Iris pigment epithelial cell (primary cell): ENCODE measurements at places on chromosomes 1 and 21.

DNA sequence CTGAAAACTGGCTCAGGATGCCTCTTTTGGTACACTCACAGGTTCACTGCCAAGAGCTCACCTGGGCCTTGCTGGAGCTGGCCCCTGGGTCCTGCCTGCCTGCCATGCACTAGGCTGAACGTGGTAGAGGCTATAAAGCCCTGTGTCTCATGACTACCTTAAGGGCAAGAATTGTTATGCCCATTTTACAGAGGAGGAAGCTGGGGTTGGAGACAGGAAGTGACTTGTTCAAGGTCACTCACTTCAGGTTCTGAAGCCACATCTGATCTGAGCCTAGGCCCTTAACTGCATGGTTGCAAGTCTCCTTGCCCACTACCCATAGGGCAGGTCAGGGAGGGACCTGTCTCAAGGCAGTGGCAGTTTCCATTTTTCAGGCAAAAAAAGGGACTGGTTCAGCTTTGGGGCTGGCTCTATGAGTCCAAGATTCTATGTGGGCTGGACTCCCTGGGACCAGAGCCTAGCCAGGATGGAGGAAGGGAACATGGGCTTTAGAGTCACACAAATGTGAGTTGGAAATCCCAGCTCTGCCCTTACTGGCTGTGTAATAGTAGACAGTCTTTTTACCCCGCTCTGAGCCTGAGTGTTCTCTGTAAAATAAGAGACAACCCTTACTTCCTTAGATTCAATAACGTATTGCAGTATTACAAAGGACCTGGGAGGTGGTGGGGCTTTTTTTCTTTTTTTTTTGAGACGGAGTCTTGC lies 7.8 kb downstream of the STK40 start:
- no peak for DNase-seq

DNA sequence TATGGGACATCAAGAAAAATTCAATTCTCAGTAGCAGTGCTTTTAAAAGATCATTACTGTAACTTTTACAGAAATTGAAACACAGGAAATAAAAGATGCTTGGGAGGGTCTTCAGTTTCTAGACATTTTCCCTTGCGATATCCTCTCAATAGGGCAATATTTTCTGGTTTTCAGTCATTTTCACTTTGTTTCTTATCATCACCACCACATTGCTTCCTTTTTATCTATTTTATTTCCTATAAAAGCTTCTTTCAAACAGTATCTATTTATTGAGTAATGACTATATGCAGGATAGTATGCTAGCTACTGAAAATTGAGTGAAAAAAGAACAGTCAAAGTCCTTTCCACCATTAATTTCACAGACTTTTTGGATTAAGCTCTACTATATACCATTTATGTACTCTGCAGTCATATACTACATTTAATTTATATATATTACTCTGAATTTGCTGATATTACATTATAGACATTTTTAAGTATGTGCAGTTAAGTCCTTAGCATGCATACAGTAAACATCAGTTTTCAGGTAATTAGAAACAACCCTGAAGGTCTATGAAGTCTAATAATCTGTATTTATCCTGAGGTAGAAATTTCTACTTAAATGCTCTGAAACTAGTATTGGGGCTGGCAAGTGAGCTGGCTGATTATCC lies 18.7 kb downstream of the TRMT1L start:
- no peak for DNase-seq

GRCh38 chr1:28359592-28360239 lies 9.8 kb upstream of the PHACTR4 start:
- DNase-seq, result peak; percentile 64

- no peak for DNase-seq
Measured at GRCh38 chr1:213419401-213420030, 368.5 kb downstream of the RPS6KC1 start.

GRCh38 chr1:210440081-210440480 lies 111.4 kb downstream of the HHAT start:
- DNase-seq, result no peak

DNA sequence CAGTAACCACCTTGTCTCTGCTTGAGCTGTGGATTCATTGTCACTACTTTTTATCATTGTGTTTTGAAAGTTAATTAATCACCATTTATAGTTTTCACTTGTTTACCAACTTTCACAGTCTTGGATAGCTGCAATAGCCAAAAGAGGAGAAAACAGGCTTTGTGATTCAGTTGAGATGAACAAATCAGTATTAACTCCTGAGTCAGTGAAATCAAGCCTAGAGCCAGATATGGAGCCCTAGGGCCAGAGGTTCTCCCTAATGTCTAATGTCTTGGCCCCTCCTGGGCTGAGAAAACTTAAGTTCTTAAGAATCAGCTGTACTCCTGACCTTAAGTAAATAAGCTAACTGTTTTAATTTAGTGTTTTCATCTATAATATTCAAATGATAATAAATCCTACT lies 228.8 kb downstream of the DNM3 start:
- DNase-seq, result no peak

DNA sequence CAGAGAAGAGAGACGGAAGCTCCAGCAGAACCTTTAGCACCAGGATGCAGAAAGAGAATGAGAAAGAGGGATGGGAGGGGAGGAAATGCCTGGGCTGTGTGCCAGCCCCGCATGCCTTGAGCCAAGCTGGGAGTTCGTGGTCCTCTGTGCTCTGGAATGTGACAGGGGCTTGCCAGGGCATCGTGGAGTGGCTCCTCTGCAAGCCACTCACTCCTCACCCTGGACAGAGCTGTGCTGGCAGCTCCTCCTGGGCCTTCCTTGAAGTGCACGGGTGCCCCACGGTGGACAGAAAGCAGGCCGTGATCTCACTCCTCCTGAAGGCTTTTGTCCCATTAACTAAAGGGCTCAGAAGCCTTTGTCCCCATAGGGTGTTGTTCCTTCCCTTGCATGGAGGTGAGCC lies 34.8 kb upstream of the PRELP start:
- DNase-seq, result peak; percentile 59

- DNase-seq, result no peak
Measured at GRCh38 chr1:159510229-159510541, 25.6 kb downstream of the OR10J5 start.

DNA sequence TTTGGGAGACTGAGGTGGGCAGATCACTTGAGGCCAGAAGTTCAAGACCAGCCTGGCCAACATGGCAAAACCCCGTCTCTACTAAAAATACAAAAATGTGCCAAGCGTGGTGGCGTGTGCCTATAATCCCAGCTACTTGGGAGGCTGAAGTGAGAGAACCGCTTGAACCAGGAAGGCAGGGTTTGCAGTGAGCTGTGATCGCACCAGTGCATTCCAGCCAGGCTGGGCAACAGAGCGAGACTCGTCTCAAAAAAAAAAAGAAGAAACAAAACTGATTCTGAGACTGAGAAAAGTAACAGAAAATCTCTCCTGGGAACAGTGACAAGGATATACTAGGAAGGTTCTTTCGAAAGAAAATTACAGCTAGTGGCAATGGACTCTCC lies 20.9 kb downstream of the USP48 start:
- no peak for DNase-seq

DNA sequence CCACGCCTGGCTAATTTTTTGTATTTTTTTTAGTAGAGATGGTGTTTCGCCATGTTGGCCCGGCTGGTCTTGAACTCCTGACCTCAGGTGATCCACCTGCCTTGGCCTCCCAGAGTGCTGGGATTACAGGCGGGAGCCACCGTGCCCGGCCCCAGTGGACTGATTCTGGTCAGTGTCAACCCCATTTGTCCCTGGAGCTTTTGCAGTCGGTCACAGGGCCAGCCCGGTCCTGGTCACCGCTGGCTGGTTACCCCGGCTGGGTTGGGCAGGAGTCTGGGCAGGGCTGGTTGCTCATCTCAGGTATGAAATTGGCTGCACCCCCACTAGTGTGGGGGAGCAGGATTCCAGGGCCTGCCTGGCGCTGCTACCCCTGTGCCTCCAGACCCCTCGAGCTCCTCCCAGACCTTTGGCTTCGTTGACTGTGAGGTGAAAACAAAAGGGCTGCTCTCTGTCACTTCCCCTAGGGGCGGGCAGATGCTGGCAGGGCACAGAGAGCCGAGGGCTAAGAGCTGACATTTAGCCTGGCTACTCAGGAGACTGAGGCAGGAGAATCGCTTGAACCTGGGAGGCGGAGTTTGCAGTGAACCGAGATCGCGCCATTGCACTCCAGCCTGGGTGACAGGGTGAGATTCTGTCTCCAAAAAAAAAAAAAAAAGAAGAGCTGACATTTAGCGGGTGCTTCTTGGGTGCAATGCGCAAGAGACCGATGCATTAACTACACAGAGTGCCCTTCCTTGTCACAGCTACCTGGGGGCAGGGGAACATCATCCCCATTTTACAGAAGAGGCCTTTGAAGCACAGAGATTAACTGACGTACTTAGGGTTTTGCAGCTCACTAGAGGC lies 10.6 kb downstream of the TNFRSF1B start:
- DNase-seq, result no peak

- no peak for DNase-seq
Measured at GRCh38 chr1:172446547-172446946, 2.7 kb upstream of the PIGC start.

DNA sequence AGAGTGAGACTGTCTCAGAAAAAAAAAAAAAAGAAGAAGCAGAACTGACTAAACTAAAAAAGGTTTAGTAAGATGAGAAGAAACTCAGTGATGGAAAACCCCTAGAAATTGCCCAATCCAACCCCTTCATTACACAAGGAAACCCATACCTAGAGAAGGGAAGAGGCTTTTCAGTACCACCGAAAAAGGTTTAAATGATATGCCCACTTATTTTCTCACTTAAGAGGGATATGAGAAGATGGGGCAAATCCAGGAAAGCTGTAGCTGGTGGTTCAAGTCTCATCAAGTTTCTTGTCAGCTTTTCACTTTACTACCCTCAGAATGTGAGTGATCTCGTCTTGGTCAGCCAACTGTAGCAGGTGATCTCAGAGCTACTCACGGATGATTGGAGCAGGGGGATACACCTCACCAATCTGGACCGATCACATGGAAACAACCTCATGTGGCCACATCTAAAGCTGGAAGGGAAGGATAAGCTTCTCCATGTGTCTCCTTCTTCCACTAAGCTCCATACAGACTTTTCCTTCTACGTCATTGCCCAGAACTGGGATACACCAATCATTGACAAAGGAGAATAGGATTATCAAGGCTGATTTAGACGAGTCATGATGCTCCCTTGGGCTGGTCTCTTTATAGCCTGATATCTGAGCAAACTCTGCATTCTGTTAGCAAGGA lies 126.7 kb upstream of the POU3F1 start:
- DNase-seq, result no peak
